ENCODE measurements at places on chromosomes 2 and 18. TPM values are rescaled to one million over a fixed set of nuclear protein-coding genes. Genes with fewer than 3 reads are reported as not detected.

DNA sequence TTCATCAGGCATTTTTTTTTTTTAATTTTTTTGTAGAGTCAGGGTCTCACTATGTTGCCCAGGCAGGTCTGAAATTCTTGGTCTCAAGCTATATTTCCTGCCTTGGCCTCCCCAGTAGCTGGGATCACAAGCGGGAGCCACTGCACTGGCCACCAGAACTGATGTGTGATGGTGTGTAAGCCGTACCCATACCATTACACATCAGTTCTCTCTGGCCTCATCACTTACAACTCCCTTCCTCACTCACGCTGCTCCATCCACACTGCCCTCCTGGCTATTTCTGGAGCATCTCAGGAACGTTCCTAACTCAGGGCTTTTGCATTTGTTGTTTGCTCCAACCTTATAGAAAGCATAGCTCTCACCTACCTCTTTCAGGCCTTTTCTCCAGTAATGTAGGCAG lies 834.5 kb upstream of the ID2 start:
- H3K4me3 ChIP-seq, result no peak overlapping the region
- peaks cover 9% of the 10 kb centered on the region for H3K27me3 ChIP-seq
- DNase-seq, result no peak
- H3K27ac ChIP-seq, result peak overlapping the region; percentile 7
- H3K4me1 ChIP-seq, result peaks cover 17% of the 10 kb centered on the region

DNA sequence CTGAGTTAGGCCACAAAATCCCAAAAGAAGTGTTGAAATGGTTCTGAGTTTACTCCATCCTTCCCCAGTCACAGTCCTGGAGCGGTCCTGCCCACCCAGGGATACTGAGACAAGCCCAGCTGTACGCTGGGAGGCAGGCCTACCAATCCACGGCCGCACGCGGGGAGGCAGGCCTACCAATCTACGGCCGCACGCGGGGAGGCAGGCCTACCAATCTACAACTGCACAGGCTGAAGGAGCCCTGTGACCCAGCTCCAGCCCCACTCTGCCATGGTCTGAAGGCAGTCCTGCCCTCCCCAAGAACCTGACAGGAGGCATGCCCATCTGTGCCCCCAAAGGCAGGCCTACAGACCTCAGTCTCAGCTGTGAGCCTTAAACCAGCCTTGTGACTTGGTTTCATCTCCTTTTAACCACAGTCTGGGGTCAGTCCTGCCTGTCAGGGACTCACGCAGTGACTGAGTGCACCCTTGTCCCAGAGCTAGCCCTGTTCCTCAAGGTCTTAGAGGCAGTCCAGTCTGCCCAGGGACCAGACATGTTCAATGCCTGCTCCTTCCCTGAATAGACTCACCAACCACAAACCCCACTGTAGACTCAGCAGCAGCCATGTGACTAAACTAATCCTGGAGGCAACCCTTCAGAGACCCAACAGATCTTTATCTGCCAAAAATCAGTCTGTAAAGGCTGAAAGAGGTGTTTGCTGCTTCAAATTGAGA lies 36.8 kb downstream of the GPC1 start:
- peaks cover 17% of the 10 kb centered on the region for H3K36me3 ChIP-seq
- H3K27me3 ChIP-seq, result no peaks in the 10 kb centered on the region
- DNase-seq, result no peak
- H3K4me1 ChIP-seq, result no peaks in the 10 kb centered on the region
- no peak overlapping the region for H3K4me3 ChIP-seq
- H3K27ac ChIP-seq, result no peak overlapping the region

Gene PLGLB2
- total RNA-seq, result 0.10 TPM

DNA sequence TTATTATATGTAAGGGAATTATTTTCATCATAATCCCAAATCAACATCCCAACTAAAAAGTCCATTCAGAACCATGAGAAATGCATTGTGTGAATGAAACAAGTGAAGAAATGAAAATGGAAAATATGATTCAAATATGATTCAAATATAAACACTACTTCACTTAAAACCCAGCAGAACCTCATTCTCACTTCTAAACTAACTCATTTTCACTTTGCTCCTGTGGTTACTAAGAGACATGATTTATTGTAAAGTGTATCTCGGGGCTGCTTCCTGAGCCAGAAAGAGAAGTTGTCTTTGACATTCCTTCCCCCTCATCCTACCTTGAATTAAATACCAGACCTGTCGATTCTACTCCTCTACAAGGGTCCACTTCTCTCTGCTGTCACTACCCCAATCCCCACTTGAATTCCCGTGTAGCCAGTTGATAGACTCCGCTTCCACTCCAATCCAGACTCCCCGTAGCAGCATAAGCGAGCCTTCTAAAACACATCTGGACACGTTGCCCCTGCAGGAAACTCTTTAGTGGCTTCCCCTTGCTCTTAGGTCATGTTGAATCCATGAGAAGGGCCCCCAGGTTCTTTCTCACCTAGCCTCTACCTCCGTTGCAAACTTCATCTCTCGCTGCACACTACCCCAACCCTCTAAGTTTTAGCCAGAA lies 697.0 kb upstream of the ID2 start:
- peak; percentile 22 for DNase-seq
- H3K27me3 ChIP-seq, result peaks cover 4% of the 10 kb centered on the region
- H3K4me3 ChIP-seq, result peak overlapping the region; percentile 8

GRCh38 chr18:57984490-57985115 lies 59.4 kb upstream of the NEDD4L start:
- no peaks in the 10 kb centered on the region for H3K36me3 ChIP-seq
- H3K4me3 ChIP-seq, result no peak overlapping the region
- H3K4me1 ChIP-seq, result no peaks in the 10 kb centered on the region
- DNase-seq, result no peak
- no peak overlapping the region for H3K27ac ChIP-seq

Gene ABCG5
- total RNA-seq, result not detected

- no peak for DNase-seq
- no peak overlapping the region for H3K4me3 ChIP-seq
- no peaks in the 10 kb centered on the region for H3K36me3 ChIP-seq
These were observed 1971.0 kb upstream of the LRRTM1 start for GRCh38 chr2:82275599-82275998.

Gene TRIM54
- not detected for total RNA-seq

GRCh38 chr2:205836477-205837221 lies 154.3 kb downstream of the NRP2 start:
- no peak overlapping the region for H3K27ac ChIP-seq
- no peak overlapping the region for H3K4me3 ChIP-seq
- H3K36me3 ChIP-seq, result no peaks in the 10 kb centered on the region

DNA sequence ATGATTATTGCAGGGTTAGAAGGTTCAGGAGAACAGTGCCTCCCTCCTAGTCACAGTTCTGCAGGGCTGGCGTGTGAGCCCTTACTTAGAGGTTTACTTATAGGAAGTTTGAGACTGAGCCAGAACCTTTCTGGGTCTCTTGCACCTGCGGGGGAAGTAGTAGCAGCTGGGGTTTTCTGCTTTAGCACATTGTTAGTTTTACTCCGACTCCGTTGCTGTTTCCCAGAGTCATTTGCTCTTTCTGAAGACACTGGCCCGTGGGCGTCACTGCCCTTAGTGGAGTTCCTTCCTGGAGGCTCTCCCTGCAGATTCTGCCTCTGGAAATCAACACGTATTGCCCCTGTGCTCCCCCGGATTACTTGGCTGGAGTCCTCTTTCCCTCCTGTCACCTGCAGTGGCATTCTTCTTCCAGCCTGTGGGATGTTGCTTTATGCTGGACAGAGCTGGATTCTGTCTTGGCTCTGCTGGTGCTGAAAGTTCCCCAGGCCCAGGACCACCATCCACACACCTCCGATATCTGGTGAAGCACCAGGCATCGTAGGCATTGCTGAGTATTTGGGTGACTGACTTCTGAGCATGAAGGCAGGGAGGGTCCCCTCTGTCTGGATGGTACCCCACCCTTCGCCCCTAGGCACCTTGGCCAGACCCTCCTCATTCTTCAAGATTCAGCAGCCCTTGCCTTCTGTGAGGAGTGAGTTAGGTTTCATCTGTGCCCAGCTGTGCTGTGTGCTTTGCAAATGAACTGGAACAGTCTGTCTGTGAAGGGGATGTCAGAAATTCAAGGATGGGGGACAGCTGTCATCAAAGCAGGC lies 51.7 kb downstream of the AGAP1 start:
- no peaks in the 10 kb centered on the region for H3K36me3 ChIP-seq
- no peak overlapping the region for H3K27ac ChIP-seq
- H3K4me3 ChIP-seq, result no peak overlapping the region
- no peak for DNase-seq
- no peaks in the 10 kb centered on the region for H3K4me1 ChIP-seq

Gene CHRNG
- total RNA-seq, result not detected

GRCh38 chr2:58006256-58006951 lies 40.2 kb upstream of the VRK2 start:
- no peak for DNase-seq
- H3K36me3 ChIP-seq, result no peaks in the 10 kb centered on the region

DNA sequence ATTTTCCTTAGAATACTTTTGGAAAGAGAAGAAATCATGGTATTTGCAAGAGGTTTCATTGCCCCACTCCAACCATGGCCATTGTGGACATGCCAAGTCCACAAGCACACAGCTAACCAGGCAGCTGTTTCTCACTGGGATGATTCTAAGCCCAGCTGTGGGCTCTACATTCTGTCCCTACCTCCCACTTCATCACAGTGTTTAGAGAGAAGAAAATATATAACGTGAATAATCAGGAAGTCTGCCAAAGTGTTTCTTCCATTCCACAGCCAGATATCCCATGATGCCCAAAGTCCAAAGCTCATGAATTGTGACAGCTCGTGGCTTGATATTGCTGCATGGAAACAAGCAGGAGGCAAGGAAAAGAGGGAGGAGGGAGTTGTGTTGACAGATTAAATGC lies 433.7 kb upstream of the GYPC start:
- H3K36me3 ChIP-seq, result no peaks in the 10 kb centered on the region
- peak overlapping the region; percentile 9 for H3K27ac ChIP-seq
- peaks cover 15% of the 10 kb centered on the region for H3K27me3 ChIP-seq
- H3K4me1 ChIP-seq, result no peaks in the 10 kb centered on the region
- no peak overlapping the region for H3K4me3 ChIP-seq

Gene KLF7
- total RNA-seq, result 30.1 TPM

DNA sequence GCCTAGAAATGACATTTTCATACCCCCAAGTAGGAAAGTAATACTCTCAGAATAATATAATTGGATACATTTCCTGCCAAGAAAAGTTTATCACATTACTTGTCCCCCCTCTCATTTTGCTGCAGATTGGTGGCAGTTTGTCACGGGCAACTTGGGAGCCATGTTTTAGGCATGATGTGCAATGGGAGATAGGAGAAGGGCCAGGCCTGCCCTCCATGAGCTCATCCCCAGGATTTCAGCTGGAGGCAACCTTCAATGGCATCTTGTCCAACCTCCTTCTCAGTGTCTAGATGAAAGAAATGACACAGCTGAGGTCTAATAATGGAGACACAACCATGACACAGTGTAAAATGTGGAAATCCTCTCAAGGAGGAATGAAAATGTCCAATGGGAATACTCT lies 11.4 kb upstream of the RAB31 start:
- no peak for DNase-seq
- H3K4me1 ChIP-seq, result no peaks in the 10 kb centered on the region
- H3K27ac ChIP-seq, result no peak overlapping the region
- no peaks in the 10 kb centered on the region for H3K36me3 ChIP-seq
- H3K27me3 ChIP-seq, result peaks cover 2% of the 10 kb centered on the region

GRCh38 chr2:182073613-182074012 lies 88.0 kb downstream of the PPP1R1C start:
- H3K4me3 ChIP-seq, result no peak overlapping the region
- no peaks in the 10 kb centered on the region for H3K4me1 ChIP-seq
- no peak overlapping the region for H3K27ac ChIP-seq

GRCh38 chr2:7031547-7032245 lies 114.5 kb downstream of the RNF144A start:
- peak overlapping the region; percentile 57 for H3K27ac ChIP-seq
- H3K4me3 ChIP-seq, result no peak overlapping the region
- peak; percentile 46 for DNase-seq
- H3K27me3 ChIP-seq, result no peaks in the 10 kb centered on the region
- H3K36me3 ChIP-seq, result peaks cover 35% of the 10 kb centered on the region

Gene CXCR2
- total RNA-seq, result 0.21 TPM

Gene ACKR3
- 0.45 TPM for total RNA-seq

Gene FER1L5
- total RNA-seq, result not detected

DNA sequence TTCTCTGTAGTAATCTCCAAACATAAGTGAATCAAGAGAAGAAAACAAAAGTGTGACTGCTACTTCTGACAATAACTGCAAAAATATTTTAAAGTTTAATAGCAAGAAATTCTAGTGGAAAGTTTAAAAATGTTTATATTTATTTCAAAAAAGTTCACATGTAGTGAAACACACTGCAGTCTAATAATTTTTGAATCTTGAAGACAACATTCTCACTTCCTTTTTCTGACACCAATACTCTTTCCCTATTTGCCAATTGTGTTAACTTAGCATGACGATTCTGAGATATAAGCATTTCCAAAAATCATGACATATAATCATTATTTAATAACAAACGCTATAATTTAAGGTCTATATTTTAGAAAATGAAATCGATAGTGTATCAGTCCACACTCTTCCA lies 429.1 kb upstream of the PKDCC start:
- no peaks in the 10 kb centered on the region for H3K27me3 ChIP-seq
- no peak for DNase-seq
- H3K4me3 ChIP-seq, result no peak overlapping the region
- H3K4me1 ChIP-seq, result no peaks in the 10 kb centered on the region

DNA sequence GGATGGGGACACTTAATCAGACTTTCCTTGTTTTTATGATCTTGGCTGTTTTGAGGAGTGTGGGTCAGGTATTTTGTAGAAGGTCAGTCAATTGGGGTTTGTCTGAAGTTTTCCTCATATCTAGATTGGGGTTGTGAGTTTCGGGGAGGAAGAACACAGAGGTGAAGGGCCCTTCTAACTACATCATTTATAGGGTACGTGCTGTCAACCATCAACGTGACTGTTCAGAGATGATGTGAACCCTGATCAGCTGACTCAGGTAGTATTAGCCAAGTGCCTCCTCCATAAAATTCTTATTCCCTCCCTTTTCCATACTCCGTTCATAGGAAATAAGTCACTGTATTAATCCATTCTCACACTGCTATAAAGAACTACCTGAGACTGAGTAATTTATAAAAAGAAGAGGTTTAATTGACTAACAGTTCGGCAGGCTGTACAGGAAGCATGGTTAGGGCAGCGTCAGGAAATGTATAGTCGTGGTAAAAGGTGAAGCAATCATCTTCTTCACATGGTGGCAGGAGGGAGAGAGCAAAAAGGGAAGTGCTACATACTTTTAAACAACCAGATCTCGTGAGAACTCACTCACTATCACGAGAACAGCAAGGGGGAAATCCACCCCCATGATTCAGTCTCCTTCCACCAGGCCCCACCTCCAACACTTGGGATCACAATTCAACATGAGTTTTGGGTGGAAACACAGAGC lies 547.1 kb upstream of the LINC00305 start:
- H3K4me1 ChIP-seq, result no peaks in the 10 kb centered on the region
- no peak overlapping the region for H3K4me3 ChIP-seq
- H3K36me3 ChIP-seq, result no peaks in the 10 kb centered on the region
- DNase-seq, result no peak

GRCh38 chr2:241029599-241030332 lies 31.3 kb downstream of the SNED1 start:
- no peak for DNase-seq
- no peaks in the 10 kb centered on the region for H3K4me1 ChIP-seq
- H3K36me3 ChIP-seq, result peaks cover 9% of the 10 kb centered on the region
- no peaks in the 10 kb centered on the region for H3K27me3 ChIP-seq
